ENCODE measurements at places on chromosomes 7 and 10. TPM values are rescaled to one million over a fixed set of nuclear protein-coding genes. Genes with fewer than 3 reads are reported as not detected.

DNA sequence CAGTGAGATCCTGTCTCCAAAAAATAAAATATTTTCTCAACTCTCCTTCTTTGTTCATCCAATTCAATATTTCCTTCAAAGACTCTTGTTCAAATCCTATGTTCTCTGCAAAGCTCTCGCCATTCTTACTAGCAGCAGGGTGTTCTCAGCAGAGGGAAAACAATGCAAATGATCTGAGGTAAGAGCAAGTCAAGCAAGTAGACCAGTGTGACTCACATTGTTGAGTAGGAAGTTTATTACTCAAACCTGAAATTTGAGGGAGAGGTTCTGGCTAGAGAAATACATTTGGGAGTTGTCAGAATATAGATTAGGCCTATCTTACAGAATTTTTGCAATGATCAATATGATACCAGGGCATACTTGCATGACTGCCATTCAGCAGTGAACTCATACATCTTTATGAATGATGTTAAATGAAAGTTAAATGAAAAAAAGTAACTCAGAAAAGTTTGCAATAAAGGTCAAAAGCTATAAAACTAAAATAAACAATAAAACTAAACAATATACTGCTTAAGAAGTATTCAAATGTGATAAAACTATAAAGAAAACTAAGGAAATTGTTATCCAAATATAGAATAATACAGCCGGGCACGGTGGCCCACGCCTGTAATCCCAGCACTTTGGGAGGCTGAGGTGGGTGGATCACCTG is 5.8 kb downstream of the IDE start:
- H3K4me3 ChIP-seq: no peak overlapping the region
- DNase-seq: no peak
- no peak overlapping the region for H3K27ac ChIP-seq
- H3K4me1 ChIP-seq: peaks cover 13% of the 10 kb centered on the region
- no peaks in the 10 kb centered on the region for H3K27me3 ChIP-seq
- H3K36me3 ChIP-seq: peaks cover 61% of the 10 kb centered on the region

Gene GPR26
- not detected for total RNA-seq

Gene MUC3A
- total RNA-seq: 2.6 TPM

GRCh38 chr10:110498982-110499795 is 1.5 kb downstream of the DUSP5 start:
- H3K4me1 ChIP-seq: peaks cover 58% of the 10 kb centered on the region
- H3K27ac ChIP-seq: no peak overlapping the region
- peaks cover 7% of the 10 kb centered on the region for H3K36me3 ChIP-seq
- peak overlapping the region; percentile 69 for H3K4me3 ChIP-seq
- no peaks in the 10 kb centered on the region for H3K27me3 ChIP-seq

Gene ZNF107
- total RNA-seq: 7.9 TPM

Data from K562 (cell line).